GM19239 (cell line): ENCODE measurements at places on chromosomes 16 and 17.

GRCh38 chr17:17712268-17712924 is 31.1 kb downstream of the RAI1 start:
- peak; percentile 73 for DNase-seq

DNA sequence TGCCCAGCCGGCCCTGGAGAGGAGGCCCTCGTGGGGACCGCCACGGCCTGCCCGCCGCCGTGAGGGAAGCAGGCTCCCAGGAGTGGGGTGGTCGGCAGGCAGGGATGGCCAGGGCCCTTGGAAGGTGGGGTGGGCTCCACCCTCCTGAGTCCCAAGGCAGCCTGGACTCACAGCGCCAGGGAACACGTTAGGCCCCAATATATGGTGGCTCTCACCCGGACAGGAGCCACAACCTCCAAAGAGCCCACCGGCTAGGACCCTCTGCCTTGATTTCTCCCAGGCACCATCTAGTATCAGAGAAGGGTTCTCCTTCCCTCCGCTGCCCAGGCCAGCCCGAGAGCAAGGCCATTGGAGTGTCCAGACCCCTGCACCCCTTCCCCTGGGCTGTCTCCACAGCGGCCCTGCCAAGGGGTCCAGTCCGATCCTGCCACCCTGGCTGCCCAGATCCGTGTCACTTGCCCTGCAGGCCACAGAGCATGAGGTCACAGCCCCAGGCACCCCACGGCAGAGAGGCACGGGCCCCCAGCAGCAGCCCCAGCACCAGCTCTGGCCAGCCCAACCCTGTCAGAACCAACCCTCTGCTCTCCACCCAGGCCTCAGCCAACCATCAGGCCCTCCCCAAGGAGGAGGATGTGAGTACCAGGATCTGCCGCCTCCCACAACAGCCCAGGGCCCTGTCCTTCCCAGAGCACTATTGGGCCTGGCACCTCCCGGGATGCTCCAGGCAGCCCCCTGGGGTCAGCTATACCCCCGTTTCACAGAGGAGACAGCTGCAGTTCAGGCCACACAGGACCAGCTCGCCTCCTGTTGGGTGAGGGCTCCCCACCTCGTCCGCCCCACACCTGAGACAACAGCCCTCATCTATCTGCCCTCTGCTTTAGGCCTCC is 1.1 kb upstream of the AXIN1 start:
- DNase-seq = no peak

DNA sequence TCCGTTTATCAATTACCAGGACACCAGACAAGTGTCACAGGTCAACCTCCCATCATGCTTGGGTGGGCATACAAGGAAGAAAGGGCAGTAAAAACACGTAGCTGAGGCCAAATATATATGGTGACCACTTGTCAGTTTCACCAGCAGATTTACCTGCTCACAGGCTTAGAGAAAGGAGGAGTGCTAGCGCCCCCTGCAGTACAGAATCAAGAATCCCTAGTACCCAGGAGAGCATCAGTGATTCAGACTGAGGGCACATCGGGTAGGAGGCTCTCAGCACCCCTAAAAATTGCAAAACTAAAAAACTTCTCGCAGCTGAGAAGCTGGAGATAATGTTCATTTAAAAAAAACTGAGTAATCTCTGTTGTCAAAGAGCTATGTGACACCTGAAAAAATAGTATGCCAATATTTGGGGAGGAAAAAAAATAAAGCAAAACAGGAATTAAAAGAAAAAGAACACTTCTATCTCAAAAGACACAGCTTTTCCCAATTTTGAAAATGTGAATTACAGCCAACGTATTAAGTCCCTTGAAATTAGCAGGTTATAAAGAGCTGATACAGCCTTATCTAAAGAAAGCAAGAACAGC is 21.2 kb upstream of the MON1B start:
- DNase-seq = peak; percentile 35

GRCh38 chr17:32142857-32143526 is 690 bp downstream of the RHOT1 start:
- DNase-seq = no peak

DNA sequence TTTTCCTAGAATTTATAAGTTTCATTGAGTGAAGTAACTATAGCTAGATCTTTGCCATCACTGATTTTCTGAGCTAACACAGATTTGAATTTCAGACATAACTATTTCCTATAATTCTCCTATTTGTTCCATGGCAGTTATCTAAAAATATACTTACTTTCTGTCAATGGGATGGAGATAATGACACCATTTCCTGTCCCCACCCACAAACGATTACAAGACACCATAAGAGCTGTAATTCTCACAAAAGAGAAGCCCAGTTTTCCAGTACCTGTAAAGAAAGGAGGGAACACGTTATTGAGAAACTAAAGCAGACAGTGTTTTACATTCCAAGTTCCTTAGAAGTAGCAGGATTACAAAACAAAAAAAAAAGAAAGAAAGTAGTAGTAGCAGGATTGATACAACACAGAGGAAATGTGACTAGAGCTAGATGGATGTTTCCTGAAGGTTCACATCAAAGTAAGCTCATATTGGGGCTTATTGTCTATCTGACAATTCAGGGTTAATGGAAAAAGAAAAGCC is 110.9 kb upstream of the TOB1 start:
- no peak for DNase-seq

GRCh38 chr17:41486809-41487530 is 2.7 kb downstream of the KRT36 start:
- DNase-seq = peak; percentile 28

GRCh38 chr17:55416000-55416399 is 5.6 kb downstream of the MMD start:
- DNase-seq = no peak

GRCh38 chr17:53630638-53631037 is 192.1 kb upstream of the KIF2B start:
- DNase-seq = no peak

DNA sequence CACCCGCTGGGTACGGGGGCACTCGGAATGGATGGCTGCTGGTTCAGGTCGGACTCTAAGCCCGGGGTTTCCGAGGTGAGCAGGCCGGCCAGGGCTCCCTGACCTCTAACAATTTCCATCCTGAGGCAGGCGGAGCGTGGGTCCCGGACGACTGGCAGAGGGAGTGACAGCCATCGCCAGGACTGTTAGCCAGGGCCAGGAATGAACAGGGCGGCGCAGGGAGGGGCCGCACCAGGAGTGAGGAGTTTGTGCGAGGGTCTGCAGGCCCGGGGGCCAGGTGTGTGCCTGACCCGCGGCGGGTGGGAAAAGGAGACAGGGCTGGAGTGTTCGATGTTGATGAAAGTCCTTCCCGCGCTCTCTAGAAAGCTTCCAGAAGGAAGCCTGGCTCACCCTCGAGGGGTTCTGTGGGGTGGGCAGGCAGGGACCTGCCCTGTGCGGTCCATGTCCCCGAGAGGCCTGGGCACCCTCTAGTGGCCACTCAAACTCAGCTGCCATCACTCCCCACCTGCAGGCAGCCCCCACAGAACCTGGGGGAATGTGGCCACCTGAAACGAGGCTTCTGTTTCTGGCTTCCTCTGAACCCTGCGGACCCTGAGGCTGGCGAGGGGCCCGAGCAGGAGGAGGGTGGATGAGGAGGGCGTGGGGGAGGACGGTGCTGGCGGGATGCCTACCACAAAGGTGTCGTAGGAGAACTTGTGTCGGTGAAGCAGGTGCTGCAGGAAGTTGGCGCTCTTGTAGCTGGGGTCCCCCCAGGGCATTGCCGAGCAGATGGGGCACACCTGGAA is 8.2 kb downstream of the RNF166 start:
- no peak for DNase-seq

GRCh38 chr16:57264381-57264780 is 19.3 kb downstream of the ARL2BP start:
- no peak for DNase-seq

DNA sequence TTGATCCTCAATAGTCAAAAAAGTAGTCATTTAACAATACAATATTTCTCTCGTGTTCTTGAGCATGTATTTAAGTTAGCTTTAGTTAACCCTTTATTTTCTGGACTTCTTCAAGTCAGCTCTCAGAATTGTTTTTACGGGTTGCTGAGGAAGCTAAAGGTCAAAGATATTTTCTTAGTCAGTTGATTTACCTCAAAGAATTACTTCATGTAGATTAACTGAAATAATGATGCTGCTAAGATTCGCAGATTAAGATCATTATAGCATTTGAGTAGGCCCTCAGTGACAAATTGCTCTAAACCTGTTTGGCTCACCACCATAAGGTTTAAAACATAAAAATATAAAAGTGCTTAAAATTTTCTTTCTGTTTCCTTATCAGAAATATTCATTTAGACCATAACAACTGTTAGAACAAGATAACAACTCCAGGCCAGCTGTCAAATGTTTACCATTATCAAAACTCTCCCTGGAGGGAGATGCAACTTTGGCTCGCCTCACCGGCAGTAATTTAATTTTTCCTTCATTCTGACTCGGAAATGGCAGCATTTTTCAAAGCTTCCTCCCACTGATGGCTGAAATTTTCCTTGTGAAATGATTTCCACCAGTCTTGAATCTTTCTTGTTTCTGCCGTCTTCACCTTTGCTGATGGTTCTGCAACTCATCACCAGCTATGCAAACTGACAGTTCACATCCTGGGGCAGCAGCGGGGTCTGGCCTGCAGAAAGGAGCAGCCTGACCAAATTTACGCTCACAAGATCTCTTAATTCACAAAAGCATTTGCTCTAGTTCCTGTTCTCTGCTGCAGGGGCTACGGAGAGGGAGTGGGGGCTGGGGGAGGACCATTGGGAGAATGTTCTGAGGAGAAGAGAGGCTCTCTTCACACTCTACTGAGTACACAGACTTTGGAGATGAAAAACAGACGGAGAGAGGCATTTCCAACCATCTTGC is 254.8 kb upstream of the TBX2 start:
- DNase-seq = no peak

DNA sequence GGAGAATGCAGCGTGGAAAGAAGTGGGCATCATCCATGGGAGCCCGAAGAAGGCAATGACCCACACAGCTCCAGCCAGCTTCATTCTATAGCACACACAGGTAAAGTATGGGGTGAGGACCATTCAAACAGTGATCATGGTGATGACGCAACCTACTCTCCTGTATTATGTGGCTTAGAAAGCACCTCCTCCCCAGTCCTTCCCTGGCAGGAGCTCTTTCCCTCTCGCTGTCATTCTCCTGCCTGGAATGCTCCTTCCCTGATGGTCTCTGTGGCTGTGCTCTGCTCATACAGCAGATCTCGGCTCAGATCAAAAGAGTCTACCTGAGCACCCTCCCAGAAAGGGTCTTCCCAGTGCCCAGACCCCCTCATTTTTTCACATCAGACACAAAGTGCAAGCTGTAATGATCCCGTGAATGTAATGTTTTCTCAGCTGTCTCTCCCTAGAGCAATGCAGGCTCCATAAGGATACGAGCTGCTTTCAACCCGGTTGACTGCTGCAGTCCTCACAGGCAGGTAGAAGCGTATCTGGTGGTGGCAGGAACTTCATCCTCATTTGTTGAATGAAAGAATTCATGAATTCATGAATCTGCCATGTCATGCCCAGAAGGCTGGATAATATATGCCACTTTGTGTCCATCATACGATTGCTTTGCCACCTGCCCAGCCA is 248.8 kb downstream of the HS3ST3A1 start:
- no peak for DNase-seq

GRCh38 chr17:10151667-10152496 is 46.5 kb downstream of the GAS7 start:
- DNase-seq = no peak

DNA sequence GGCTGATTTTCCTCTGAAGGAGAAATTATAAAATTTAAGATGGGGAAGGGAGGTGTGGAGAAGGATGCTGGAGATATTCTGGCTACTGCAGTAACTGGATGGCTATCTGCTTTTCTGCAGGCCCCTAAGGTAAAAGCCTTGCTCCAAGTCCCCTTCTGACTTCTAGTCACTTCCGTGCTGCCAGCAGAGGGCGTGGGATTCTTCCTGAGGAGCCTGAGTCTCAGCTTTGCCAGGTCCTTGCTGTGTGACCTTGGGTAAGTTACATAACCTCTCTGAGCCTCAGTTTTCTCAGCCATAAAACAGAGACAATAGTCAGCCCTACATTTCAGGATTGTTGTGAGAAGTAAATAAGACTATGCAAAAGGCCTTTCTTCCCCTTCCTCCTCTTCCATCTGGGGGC is 24.3 kb upstream of the TMEM220 start:
- peak; percentile 28 for DNase-seq

DNA sequence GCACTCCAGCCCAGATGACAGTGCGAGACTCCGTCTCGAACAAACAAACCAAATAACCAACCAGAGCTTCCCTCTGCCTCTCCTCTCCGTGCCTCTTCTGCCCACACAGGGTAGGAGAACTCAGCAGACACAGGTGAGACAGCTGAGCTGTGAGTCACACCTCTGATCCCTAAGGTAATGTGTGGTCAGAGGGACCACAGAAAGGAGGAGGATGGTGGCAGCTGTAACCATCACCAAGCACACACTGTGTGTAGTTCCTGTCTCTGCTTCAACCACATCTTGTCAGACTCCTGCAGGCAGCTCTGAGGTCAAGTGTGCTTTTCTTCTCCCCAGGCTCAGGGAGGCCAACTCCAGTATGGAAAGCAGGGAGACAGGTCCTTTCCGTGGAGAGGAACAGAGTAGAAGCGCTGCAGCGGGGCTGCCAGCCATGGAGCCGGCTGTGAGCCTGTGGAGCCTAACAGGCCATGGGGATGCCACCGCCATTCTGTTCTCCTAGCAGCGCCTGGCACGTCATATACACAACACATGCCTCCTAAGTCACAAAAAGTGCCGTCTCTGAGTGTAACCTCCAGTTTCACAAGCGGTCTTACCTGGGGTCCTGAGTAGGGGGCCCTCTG is 7.1 kb downstream of the NUDT16L1 start:
- no peak for DNase-seq

DNA sequence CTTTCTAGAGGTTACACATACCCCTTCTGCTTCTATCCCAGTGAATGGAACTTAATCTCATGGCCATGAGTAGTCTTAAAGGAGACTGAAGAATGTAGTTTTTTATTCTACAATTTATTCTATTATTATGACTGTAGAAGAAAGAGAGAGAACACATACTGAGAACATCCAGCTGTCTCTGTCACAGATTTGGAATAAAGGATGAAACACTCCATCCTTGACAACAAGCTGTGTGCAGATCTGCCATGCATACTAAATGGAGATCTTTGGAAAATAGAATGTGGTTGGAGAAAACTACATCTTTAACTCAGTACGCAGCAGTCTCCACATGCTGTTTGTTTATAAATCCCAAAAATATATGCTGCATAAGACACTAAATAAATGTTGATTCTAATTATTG is 54.1 kb upstream of the NUDT7 start:
- no peak for DNase-seq

GRCh38 chr16:84633622-84634021 is 14.7 kb upstream of the KLHL36 start:
- no peak for DNase-seq

GRCh38 chr17:18917506-18918032 is 34.4 kb upstream of the SLC5A10 start:
- DNase-seq = no peak
